Spinal cord (tissue), 10 donors: ENCODE measurements at places on chromosomes 4 and X. TPM values are rescaled to one million over a fixed set of nuclear protein-coding genes. Genes with fewer than 3 reads are reported as not detected.

DNA sequence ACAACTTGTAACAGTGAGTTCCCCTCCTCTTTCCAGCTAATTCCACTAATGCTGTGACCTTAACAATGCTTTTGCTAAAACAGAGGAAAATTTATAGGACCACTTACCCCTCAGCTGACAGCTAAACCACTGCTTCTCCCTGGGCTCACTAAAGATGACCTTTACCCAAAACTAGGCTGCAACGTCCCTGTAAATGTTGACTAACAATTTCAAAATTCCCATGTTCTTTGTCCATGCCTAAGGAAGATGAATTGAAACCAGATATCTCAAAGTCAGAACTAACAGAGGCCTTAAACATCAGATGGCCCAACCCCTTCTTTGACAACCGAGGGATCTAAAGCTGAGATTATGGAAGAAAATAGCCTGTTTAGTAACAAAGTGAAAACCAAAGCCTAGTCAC, 32.5 kb downstream of the AFAP1 start:
- no peak for DNase-seq

DNA sequence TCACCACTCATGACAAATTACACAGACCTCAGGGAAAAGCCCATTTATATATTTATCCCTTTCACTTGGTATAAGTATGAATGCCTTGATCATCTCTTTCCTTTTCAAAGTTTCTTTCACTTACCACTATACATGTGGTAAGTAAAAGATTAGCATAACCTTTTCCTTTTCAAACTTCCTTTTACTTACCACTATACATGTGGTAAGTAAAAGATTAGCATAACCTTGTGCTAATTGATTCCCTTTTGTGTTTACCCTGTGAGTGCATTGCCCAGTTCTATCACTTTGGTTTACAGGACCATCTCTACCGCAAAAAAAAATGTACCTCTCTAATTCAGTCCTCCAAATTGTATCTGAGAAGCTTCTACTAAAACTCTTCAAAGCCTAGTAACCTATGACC, 32.7 kb upstream of the TCEANC start:
- no peak for DNase-seq

DNA sequence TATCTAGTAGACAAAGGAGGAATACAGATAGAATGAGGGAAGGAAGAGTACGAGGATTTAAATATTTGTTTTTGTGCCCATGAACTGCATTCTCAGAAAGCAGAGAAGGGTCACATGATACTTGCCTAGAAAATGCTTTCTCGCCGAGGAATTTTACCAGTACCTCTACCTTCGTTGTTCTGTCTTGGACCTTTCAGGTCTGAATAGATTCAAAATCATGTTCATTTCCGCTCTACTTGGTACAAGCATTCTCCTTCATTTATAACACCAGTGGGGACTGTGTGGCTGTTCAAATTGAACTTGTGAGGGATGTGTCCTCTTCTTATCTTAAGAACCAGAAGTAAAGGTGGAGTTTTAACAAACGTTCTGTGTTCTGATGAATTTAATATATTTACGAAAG, 1.9 kb downstream of the USP38 start:
- DNase-seq = no peak

DNA sequence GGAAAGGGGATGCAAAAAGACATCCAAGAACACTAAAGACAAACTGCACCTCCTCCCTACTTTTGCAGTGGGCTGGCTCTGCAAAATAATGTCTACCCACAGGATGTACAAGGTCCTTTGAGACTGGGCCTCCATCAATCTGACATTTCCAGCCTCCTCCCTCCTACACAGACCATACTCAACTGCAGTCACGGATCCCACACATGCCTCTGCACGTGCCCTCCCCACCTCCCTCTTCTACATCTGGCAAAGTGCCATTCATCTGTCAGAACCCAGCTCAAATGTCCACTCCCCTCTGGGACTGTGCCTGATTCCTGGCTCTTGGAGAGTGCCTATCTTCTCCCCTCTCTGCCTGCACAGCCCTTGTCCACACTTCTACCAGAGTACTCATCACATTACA, 50.3 kb downstream of the CHRDL1 start:
- DNase-seq = no peak

DNA sequence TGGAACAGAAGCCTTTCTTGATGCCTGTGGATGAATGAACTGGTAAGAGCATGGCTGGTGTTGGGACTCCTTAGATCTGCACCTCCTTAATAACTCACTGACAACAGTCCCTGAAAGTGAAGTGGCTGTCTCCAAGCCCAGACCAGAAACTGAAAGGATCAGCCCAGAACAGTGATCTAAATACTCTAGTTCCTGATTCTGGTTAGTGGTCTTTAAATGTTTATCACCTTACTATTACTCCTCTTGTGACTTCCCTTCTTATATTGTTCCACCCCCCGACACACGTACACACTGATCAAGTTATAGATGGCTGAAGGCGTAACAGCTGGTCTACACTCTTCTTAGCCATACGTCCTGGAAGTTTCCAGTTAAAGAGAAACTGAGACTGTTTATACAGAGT, 33.8 kb upstream of the ARMCX2 start:
- DNase-seq = no peak

The MAGEC2 gene
- total RNA-seq = not detected

The ARHGAP36 gene
- 21.0 TPM for total RNA-seq
